ENCODE measurements at places on chromosomes 12 and 14.

- peak; percentile 56 for DNase-seq
These were observed 58.6 kb downstream of the TSPAN9 start for GRCh38 chr12:3135522-3136461.

DNA sequence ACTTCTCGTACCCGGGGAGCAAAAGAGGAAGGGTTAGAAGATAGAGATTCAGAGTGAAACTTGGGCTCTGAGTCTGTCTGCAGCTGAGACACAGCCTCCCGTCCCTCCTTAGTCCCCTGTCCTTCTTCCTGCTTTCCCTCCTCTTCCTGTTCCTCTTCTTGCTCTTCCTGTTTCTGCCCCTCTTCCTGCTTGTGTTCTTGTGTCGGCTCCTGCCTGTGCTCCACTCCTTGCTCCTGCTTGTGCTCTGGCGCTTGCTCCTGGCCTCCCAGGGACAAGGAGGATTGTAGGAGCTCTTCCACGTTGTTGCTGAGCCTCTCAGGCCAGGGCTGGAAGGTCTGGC is 3.0 kb downstream of the ACRBP start:
- no peak for DNase-seq

DNA sequence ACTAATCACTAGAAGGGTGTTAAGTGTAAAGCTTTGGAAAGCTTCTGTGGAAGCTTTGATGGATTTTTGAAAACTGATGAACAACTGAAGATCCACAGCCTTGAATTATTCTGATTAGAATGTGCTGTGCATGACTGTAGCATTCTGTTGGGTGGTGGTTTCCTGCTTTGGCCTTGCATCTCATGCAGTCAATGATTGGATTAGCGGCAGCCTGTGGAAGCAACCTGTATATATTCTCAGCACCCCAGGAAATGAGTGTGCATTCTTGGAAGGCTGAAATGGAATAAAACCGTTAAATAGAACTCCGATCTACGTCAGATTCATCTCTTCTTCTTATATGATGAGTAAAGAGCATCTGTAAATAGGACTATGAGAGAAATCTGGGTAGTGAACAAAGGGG is 120.2 kb downstream of the SLC16A7 start:
- DNase-seq = no peak

- no peak for DNase-seq
These were observed 21.1 kb downstream of the RASSF8 start for GRCh38 chr12:25979563-25979962.

DNA sequence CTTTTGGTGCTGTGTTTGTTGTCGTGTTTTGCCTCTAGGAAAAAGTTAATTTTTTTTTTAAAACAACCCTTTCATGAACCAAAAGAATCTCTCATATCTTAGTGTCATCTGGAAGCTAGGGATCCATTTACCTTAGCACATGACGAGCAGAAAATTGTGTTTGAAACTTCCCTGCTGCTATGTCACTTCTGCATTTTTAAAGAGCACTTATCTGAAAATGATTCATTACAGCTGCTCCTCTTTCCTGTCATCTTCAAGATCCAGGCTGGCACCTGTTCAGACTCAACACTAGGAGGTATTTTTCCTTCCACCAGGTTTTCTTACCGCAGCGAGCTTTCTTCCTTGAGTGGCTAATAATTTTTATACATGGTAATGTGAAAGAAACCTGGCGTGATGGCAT is 67.0 kb downstream of the EML1 start:
- DNase-seq = no peak

- DNase-seq = no peak
These were observed 4.6 kb downstream of the GIT2 start for GRCh38 chr12:109991586-109991985.

GRCh38 chr12:108175310-108175709 is 46.2 kb downstream of the WSCD2 start:
- no peak for DNase-seq

- DNase-seq = no peak
These were observed 400.8 kb upstream of the PRICKLE1 start for GRCh38 chr12:42990387-42990786.

Measured in Jurkat, Clone E6-1 (cell line).